AG08395 (cell line): ENCODE measurements at places on chromosomes 4 and X.

DNA sequence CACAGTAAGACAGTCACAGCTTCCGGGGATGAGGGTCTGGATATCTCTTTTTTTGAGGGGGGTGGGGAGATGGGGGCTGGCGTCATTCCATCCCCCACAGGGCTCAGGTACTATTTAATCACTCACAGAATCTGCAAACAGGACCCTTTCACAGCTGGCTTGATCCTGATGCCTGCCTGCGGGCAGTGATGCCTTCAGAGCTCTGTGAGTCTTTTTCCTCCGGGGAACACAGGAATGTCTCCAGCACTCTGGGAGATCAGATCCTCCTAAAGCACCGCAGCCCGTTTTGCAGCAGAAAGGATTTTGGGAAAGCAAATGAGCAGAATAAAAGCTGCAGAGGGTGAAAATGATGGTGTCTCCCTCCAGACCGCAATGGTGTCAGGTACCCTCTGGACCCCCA is 13.2 kb upstream of the SHOX start:
- no peak for DNase-seq

- DNase-seq: no peak
Observed at GRCh38 chr4:55618546-55619143, 17.5 kb downstream of the NMU start.

- DNase-seq: no peak
Observed at GRCh38 chrX:103361798-103362197, 5.5 kb downstream of the TCEAL9 start.

DNA sequence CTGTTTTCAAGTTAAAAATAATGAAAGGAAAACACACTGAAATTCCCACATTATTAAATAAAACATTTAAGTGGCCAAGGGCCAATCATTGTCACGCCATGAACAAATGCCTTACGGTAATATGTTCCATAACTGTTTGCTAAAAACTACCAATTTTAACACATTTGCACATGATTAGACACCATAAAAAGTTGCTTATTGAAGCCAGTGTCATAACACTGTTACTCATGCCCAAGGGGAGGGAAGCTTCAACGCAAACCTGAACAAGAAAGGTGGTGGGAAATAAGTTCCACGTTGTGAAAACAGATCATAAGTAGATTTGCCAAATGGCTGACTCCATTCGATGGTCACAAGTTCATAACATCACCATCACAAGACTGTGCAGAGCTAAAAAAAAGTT is 739.3 kb upstream of the FAM241A start:
- DNase-seq: no peak

DNA sequence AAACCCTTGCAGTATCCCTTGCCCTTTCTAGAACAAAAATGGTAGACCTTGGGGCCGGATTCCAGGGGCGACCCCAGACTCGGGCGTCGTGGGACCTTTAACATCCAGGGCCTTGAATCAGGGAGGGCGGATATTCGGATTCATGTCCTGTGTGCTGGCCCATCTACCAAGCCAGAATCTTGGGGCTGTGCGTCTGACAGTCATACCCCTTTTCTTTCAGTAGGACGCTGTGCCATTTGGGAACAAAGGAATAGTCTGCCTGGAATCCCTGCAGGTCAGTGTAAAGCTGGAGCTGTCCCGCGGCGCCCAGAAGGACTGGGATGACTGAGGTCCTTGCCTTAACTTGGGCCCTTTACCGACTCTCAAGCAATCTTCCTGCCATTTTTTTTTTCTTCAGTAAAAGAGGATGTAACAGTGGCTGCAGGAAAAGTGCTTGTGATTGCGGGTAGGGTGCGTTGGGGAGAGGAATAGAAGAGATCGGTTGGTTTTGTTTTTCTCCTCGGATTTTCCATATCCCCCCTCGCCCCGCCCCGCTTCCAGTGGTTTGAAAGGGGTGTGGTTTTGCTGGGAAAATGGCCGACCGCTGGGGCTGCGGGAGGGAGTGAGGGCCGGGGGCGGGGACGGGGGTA is 518 bp downstream of the ARMCX1 start:
- peak; percentile 64 for DNase-seq

- DNase-seq: no peak
Observed at GRCh38 chr4:158397781-158398180, 123.9 kb upstream of the RXFP1 start.

DNA sequence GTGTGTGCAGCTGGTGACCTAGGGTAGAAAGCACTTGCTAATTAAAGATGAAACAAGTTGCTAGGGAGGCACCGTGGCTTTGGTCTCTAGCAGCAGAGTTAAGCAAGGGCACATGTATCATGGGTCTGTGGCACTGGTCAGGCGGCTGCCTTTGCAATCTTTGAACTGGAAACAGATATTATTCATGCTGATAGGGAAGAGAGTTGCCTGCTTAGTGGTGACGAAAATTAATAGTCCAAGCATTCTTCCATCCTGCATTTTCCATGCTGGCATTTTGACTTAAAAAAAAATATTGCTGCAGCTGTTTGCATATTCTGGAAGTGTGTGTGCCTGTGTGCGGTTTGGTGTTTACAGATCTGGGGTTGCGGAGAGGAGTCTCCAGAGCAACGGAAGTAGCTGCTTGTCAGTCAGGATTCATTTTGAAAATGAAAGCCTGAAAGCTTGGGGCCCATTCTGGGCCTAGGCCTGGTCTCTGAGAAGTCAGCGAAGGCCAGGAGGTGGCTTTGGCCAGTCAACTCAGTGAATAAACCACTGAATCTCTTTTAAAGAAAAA is 2.3 kb upstream of the SOWAHD start:
- DNase-seq: no peak

GRCh38 chr4:133484287-133484686 is 335.2 kb downstream of the PCDH10 start:
- no peak for DNase-seq

- peak; percentile 42 for DNase-seq
Observed at GRCh38 chr4:80307774-80308465, 27.6 kb upstream of the CFAP299 start.

DNA sequence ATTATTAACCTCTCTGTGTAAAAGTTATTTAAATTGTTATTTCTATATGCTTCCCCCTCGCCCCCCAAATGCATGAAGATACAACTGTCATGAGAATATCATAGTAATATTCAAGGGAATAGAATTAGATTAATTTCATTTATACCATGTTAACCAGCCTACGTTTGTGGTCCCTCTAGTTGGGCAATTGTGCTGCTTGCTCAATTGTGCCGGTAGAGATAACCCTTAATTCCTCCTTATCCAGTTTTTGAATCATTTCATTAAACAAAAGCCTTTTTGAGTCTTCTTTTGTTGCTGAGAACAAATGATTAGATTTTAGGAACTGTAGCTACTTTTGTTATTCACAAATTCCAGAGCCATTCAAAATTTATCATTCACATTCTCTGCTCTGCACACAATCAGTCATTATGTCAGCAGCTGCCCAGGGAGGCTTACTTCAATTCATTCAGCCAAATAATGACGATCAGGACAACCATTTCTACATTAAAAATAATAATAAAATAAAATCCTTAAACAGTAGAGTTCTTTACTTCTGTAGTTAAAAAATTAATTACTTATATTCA is 98.1 kb downstream of the ADGRL3 start:
- DNase-seq: no peak

DNA sequence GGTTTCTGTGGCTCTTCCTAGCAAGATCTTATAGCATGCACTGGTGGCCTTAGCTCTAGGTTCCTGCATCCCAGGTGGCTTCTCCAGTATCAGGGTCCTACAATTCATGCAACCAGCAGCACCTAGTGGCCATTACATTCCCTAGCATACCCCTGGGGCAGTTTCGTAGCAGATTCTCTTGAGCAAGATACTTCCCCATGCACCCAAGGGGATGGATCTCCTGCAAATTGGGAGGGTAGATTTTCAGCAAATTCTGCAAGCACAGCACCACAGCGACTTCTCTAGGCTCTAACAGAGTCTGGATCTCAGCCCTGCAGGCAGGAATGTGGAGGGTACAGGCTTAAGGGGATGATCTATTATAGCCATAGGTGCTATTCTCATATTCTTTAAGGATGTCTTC is 13.1 kb upstream of the SLC9B1 start:
- peak; percentile 21 for DNase-seq

- DNase-seq: no peak
Observed at GRCh38 chrX:13051529-13052172, 7.2 kb upstream of the FAM9C start.

DNA sequence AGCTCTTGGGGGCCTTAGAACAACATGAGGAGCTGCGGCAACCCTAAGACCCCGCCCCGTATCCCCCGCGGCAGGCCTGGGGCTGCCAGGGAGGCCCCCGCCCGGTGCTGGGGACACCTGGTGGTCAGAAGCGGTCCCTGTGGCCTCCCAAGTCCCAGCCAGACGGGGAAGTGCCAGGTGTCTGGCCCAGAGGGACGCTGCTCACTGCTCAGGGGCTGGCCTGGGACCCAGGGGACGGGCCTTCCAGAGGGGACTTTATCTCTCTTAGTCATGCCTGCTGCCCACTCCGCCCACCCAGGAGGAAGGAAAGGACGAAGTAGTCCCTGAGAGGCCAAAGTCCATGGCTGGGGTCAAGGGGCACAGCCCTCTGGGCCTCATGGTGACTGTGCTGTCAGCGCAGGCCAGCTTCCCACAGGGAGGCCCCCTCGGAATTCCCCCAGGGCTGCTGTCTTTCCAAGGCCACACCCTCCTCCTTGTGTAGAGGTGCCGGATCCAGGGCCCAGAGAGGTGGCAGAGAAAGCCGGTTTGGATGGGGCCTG is 31.0 kb upstream of the HTRA3 start:
- no peak for DNase-seq

DNA sequence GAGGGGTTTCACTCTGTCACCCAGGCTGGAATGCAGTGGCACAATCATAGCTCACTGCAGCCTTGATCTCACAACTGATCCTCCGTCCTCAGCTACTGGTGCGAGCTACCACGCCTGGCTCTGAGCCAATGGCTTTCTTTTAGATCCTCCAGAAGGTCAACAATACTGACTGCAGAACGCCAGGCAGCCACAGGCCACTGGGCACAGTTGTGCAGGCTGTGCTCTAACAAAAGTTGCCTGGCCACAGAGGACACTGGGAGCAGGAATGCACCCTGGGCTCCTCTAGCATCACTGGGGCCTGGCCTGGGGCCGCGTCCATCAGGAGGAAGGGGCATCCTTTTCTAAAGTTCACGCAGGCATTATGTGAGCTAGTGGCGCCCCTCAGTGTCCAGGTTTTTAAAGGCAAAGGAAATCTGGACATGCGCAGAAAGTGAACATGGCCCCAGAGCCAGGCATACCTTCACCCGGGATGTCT is 14.9 kb upstream of the PORCN start:
- DNase-seq: no peak

DNA sequence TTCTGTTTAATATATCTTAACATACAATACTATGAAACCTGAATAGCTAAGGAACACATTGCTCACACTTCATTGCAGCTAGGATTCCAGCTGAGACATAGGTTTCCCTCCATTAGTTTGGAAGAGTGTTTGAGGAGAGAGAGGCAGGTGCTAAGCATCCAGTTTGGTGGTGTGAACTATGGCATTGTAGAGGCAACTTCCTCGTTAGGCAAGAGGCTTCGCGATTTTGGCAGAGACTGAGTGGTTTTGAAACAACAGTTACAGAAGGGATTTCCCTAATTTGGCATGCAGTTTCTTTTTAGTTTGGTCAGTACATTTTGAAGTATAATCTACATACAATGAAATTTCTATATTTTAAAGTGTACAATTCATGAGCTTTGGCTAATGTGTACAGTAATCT is 117.1 kb upstream of the BMP3 start:
- no peak for DNase-seq
